ENCODE measurements at places on chromosomes 16 and 17. TPM values are rescaled to one million over a fixed set of nuclear protein-coding genes. Genes with fewer than 3 reads are reported as not detected.

The TLK2 gene
- total RNA-seq, result 31.1 TPM

The CD300LD gene
- not detected for total RNA-seq

The SPIRE2 gene
- 5.2 TPM for total RNA-seq

The DNASE1L2 gene
- total RNA-seq, result 1.3 TPM

The CDK5R1 gene
- total RNA-seq, result 6.1 TPM

All from A549 treated with AZD2906 at 1 μM for 4 hours (cell line).